Mesendoderm (in vitro differentiated cells): ENCODE measurements at places on chromosomes 13 and 19.

DNA sequence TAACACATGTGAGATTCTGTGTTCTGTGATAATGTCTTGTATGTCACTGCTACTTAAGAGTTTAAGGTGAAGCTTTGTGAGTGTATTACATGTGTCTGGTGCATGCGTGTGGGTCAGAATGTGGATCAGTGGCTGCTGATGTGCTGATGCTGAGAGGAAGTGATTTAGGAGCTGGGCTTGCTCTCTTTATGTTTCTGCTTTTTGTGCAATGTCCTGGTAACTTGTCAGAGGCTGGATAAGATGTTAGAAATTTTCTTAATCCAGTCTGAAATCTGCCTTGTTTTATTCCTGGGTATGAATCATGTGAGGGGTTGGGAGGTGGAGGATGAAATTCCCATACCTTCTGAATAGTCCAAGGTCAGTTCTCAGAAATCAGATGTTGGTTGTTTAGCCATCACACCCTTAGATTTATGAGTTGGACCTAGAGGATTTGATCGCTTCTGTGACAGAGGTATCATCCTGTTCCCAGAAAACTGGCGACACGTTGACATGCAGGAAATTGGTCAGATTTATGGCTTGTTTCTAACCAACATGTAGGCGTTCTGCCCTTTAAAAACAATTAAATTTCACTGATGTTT, 24.5 kb upstream of the CXCL17 start:
- peaks cover 2% of the 10 kb centered on the region for H3K4me1 ChIP-seq
- no peak for DNase-seq

DNA sequence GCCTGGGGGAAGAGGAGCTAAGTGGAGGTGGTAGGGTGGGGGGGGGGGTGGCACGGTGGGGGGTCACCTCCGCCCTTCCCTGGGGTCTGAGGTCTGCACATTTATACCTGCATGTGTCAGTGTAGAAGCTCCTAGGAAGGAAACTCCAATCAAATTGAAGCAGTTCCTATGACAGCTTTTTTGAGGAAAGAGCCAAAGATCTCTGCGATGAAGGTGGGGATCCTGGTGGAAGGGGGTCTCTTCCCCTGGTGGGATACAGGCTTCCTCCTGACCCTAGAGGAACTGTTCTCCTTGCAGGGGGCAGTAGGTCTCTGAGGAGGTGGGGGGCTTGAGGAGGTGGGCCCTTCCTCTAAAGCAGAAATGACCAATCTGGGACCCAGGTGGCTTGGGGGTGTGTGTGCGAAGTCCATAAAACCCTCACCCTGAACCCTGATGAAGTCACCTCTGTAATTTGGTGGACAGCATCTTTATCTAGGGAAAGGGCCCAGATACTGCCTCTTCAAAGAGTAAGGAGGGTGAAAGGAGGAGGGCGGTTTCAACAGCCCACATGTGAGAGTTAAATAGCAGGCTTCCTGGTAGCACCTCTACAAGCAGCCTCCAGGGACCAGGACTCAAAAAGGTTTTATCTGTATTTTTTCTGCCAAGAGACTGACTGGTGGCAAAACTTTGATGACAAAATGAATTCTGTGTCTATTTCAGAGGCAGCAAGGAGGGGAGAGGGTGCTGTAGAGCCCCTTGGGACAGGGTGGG, 12.9 kb downstream of the RANBP3 start:
- no peak overlapping the region for H3K27ac ChIP-seq
- no peak overlapping the region for H3K4me3 ChIP-seq
- no peak for DNase-seq
- no peaks in the 10 kb centered on the region for H3K36me3 ChIP-seq

- peak overlapping the region; percentile 55 for H3K27ac ChIP-seq
- DNase-seq: peak; percentile 34
Observed at GRCh38 chr13:46553521-46553885, 533 bp downstream of the LRCH1 start.

GRCh38 chr13:58048670-58049069, 417.1 kb downstream of the PCDH17 start:
- no peaks in the 10 kb centered on the region for H3K4me1 ChIP-seq
- H3K36me3 ChIP-seq: no peaks in the 10 kb centered on the region
- no peaks in the 10 kb centered on the region for H3K27me3 ChIP-seq

- no peaks in the 10 kb centered on the region for H3K27me3 ChIP-seq
- no peak for DNase-seq
- no peaks in the 10 kb centered on the region for H3K36me3 ChIP-seq
- H3K4me3 ChIP-seq: no peak overlapping the region
- H3K4me1 ChIP-seq: no peaks in the 10 kb centered on the region
- H3K27ac ChIP-seq: no peak overlapping the region
Observed at GRCh38 chr13:31311921-31312320, 112.1 kb downstream of the B3GLCT start.

DNA sequence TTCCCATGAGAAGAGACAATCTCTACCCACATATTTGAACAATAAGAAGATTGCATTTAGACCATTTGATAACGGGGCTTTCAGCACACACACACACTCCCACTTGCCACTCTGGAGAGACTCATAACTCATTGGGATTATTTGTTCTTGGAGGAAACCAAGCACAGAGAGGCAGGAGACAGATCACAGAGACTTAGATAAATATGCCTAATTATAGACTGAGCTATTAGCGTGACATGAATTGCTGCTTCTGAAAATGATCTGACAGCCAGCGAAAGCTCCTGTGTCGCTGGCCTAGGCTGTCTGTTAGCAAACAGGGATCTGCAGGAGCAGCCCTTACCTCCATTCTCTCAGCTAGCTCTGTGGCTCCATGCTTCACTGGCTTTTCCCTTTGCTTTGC, 111.4 kb downstream of the CCNA1 start:
- H3K4me3 ChIP-seq: no peak overlapping the region
- H3K4me1 ChIP-seq: no peaks in the 10 kb centered on the region
- no peak overlapping the region for H3K27ac ChIP-seq
- H3K36me3 ChIP-seq: no peaks in the 10 kb centered on the region
- no peak for DNase-seq

- peak; percentile 85 for DNase-seq
- no peaks in the 10 kb centered on the region for H3K27me3 ChIP-seq
- peaks cover 5% of the 10 kb centered on the region for H3K4me1 ChIP-seq
- H3K27ac ChIP-seq: no peak overlapping the region
- H3K36me3 ChIP-seq: no peaks in the 10 kb centered on the region
Observed at GRCh38 chr13:98252931-98253470, 75.9 kb upstream of the RNF113B start.

GRCh38 chr19:35666251-35666913, at the start of gene UPK1A:
Gene UPK1A, plus strand, starts transcription at chr19:35666517. Its CDS starts 296 bp downstream, at chr19:35666813.
- H3K36me3 ChIP-seq: no peaks in the 10 kb centered on the region
- H3K4me3 ChIP-seq: no peak within 1 kb of the TSS
- no peak within 1 kb of the TSS for H3K27ac ChIP-seq
- DNase-seq: no peak
- no peaks in the 10 kb centered on the region for H3K4me1 ChIP-seq

- no peaks in the 10 kb centered on the region for H3K27me3 ChIP-seq
- no peak for DNase-seq
- H3K27ac ChIP-seq: no peak overlapping the region
- H3K36me3 ChIP-seq: no peaks in the 10 kb centered on the region
- peaks cover 8% of the 10 kb centered on the region for H3K4me1 ChIP-seq
Observed at GRCh38 chr19:35780717-35781116, 5.4 kb downstream of the ARHGAP33 start.

GRCh38 chr13:93732186-93732585, 505.6 kb downstream of the GPC6 start:
- no peak overlapping the region for H3K4me3 ChIP-seq
- DNase-seq: no peak
- H3K27ac ChIP-seq: no peak overlapping the region
- H3K27me3 ChIP-seq: no peaks in the 10 kb centered on the region

DNA sequence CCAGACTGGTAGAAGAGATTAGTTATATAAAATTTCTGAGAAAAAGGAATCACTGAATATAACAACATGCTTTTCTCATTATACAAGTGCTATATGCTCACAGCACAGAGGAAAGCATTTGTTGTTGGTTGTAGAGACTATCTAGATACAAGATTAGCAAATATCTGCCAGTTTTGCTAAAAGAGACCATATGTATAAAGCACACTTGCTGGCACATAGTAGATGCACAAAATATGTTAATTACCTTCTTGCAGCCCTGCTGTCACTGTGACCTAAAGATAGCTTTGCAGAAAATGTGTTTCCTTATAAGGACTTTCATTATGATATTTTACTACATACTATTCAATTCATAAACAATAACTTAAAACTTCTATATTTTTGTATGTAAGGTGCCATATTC, 755.1 kb downstream of the PCDH9 start:
- no peaks in the 10 kb centered on the region for H3K36me3 ChIP-seq
- H3K27me3 ChIP-seq: no peaks in the 10 kb centered on the region
- H3K27ac ChIP-seq: no peak overlapping the region
- no peaks in the 10 kb centered on the region for H3K4me1 ChIP-seq

GRCh38 chr13:42788601-42789000, 7.2 kb downstream of the FAM216B start:
- no peaks in the 10 kb centered on the region for H3K36me3 ChIP-seq
- no peak overlapping the region for H3K27ac ChIP-seq
- H3K4me3 ChIP-seq: no peak overlapping the region
- no peaks in the 10 kb centered on the region for H3K27me3 ChIP-seq

DNA sequence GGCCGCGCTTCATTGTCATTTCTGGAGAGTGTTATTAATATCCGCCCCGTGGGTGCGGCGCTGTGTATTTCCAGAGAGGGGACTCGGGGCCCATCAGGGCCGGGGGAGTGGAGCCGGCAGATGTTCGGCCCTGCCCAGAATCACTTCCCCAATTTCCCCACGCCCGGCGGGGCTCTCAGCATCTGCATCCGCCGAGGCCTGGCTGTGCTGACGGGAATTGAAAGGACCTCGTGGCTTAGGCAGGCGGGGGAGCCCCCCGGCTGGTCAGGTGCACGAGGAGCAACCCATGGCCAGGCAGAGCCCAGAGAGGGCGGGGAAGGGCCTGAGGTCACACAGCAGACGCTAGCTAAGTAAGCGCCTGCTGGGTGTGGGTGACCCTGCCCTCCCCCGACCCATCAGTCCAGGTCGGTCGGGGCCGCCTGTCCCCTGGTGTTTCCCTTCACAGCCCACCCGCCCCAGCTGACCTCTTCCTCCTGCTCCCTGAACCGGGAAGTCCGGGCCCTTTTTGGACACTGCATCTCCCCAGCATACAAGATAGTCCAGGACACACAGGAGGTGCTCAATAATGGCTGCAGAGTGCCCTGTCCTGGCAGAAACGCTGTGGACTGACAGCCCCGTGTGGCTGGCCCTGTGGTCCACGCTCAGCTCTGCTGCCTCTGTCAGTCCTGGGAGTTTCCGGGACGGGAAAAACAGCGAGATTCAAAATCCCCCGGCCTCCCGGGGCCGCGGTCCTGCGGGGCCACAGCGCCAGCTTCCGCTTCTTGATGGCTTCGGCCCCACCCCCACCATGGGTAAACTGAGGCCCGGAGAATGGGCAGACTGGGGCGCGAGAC, 22.1 kb downstream of the ARID3A start:
- no peak overlapping the region for H3K4me3 ChIP-seq
- H3K27ac ChIP-seq: no peak overlapping the region
- H3K27me3 ChIP-seq: no peaks in the 10 kb centered on the region
- peaks cover 2% of the 10 kb centered on the region for H3K36me3 ChIP-seq
- DNase-seq: no peak

DNA sequence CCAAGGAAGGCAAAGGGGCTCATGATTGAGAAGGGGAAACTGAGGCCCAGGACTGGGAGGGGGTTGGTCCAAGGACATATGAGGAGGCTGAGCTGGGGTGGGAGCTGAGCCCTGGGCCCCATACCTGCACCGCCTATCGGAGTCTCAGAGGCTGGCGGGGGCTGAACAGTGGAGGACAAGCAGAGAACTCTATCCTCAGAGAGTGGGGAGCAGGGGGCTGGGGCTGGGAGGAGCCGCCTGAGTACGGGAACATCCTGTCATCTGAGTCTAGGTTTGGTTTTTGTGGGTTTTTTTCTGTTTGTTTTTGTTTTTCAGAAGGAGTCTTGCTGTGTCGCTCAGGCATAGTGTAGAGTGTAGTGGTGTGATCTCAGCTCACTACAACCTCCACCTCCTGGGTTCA, 6.2 kb downstream of the ARRDC2 start:
- H3K27ac ChIP-seq: no peak overlapping the region
- H3K4me1 ChIP-seq: no peaks in the 10 kb centered on the region
- H3K4me3 ChIP-seq: no peak overlapping the region
- H3K36me3 ChIP-seq: no peaks in the 10 kb centered on the region

- peaks cover 3% of the 10 kb centered on the region for H3K36me3 ChIP-seq
- peak overlapping the region; percentile 91 for H3K27ac ChIP-seq
- H3K4me3 ChIP-seq: peak overlapping the region; percentile 47
- H3K4me1 ChIP-seq: peaks cover 8% of the 10 kb centered on the region
Observed at GRCh38 chr19:49676136-49676783, 811 bp upstream of the PRMT1 start.

DNA sequence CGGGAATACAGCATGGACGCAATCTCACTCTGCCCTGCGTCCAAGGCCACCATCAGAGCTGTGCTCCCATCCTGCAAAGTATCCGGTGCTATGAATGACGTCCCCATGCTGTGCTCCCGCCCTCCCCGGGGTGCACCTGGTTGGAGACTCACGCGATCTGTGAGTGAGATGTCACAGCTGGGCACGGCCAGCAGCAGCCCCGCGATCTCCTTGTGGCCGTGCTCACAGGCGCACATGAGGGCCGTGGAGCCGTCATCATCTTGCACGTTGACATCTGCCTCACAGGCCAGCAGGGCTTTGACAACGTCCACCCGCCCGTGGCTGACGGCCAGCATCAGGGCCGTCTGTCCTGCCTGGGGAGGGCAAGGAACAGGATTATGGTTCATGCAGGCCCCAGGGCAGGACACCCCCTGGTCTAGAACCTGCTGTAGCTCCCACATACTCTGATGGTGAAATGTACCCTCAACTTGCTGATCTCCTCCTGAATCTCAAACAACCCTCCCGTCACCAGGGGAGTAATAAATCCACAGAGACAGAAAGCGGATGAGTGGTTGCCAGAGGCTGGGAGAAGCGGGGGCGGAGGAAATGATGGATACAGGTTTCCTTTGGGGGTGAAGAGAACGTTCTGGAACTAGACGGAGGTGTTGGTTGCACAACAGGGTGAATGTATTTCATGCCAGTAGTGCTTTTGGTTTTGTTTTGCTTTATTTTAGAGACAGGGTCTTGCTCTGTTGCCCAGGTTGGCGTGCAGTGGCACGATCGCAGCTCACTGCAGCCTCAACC, 14.5 kb upstream of the SPC24 start:
- no peaks in the 10 kb centered on the region for H3K4me1 ChIP-seq
- H3K27ac ChIP-seq: no peak overlapping the region
- H3K27me3 ChIP-seq: no peaks in the 10 kb centered on the region
- DNase-seq: no peak
- peaks cover 6% of the 10 kb centered on the region for H3K36me3 ChIP-seq
- no peak overlapping the region for H3K4me3 ChIP-seq

DNA sequence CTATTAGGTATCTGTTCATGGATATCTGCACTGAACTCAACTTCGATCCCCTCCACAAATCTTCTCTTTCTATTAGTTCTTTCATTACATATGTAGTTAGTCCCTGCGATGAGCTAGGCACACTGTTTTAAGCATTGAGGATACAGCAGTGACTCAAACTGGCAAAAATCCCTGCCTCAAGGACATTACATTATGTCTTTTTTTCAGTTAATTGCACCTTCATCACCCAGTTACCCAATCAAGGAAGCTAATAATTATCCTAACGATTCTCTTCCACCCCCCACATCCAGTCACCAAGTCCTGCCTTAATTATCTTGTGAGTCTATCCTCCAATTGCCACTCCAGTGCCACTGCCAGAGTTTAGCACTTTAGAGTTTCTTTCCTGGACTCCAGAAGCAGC, 89.3 kb downstream of the C13orf42 start:
- H3K27me3 ChIP-seq: no peaks in the 10 kb centered on the region
- H3K4me1 ChIP-seq: no peaks in the 10 kb centered on the region
- no peak overlapping the region for H3K27ac ChIP-seq
- no peaks in the 10 kb centered on the region for H3K36me3 ChIP-seq
